ENCODE measurements at places on chromosomes 3 and 15.

DNA sequence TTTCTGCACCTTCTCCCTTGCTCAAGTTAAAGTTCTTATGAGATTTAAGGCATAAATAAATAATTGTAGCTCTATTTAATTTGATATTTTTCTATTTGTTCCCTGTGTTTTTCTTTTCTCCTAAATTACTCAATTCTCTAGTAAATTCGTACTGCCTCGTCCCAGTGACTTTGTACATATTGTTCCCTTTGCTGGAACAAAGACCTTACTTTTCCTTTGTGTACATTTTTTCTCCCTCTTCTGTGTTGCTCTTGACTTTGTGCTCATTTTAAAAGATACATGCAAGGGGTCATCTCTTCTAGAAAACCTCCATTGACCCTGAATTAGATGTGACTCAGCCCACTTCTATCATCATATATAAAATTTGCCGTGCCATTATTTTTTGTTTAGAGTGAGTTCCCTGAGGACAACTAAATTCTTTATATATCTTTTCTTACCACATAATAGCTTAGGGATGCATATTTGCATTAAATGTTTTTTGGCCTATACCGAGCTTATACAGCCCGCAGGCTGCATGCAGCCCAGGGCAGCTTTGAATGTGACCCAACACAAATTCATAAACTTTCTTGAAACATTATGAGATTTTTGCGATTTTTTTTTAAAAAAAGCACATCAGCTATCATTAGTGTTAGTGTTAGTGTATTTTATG, 29.6 kb downstream of the PPP4R2 start:
- no peak for DNase-seq

GRCh38 chr15:42608110-42608531, 32.7 kb downstream of the STARD9 start:
- DNase-seq = no peak

DNA sequence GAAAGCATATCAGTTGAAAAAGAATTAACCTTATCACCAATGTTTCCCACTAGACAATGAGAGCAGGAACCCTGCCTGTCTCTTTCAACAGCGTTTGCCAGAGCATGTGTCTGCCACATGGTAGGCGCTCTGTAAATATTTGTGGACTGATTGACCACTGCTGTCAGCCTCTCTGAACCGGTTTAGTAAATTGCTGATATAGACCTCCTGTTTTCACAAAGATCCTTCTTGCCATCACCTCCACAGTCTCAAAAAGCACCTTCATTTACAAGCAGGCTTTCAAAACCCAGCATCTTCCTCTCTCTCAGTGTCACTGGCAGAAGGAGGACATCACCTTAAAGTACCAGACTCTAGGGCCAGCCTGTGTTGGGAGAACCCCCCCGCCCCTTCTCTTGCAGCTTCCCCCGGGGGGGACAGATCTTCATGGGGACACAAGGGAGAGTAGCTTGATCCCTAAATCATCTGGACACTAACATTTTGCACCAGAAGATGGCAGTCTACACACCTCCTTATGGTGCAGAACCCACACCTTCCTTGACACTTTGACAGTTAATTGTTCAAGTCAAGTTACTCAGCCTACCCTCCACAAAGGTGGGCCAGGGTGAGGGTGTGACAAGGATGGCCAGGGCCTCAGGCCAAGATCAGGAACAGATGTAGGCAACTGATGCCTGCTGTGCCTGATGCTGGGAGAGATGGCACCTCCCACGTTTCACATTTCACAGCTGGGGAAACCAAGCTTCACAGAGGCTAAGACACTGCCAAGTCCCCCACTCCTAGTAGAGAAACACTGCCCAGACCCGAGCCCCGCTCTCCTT, 37.8 kb upstream of the USP3 start:
- DNase-seq = no peak

DNA sequence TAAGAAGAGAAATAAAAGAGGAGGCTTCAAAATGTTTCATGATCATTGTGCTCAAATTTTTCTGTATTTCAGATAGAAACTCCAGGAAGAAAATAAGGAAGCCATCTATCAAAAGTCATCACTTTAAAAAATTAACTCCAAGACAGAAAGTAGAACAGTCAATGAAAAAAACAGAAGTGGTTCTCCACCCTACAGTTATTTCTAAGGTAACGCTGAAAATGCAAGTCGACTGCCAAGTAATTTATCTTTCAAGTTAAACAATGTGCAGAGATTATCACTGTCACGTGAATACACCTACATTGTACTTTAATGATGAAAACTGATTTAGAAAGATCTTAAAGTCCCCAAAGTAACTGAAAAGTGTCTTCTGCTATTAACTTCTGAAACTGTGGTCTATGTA, 78.5 kb upstream of the SNRPA1 start:
- DNase-seq = no peak

DNA sequence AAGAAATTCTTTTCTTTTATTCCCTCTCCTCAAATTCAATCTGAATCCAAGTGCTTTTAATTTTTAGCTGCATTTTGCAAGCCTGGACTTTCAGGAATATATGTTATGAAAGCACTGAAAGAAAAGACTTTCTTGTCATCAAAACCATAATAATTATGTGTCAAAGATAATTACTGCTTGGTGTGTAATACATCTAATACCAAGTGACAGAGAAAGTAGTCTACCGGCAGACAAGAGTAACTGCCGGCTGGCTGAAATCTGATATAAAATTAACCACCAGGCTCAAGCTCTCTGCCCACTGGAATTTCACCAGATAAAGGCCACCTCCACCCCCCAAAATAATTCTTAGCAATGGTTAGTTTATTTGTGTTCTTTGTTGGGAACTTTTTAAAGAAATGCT, 220.9 kb upstream of the CDIN1 start:
- no peak for DNase-seq

- no peak for DNase-seq
Measured at GRCh38 chr15:70524470-70524869, 238.9 kb downstream of the UACA start.

DNA sequence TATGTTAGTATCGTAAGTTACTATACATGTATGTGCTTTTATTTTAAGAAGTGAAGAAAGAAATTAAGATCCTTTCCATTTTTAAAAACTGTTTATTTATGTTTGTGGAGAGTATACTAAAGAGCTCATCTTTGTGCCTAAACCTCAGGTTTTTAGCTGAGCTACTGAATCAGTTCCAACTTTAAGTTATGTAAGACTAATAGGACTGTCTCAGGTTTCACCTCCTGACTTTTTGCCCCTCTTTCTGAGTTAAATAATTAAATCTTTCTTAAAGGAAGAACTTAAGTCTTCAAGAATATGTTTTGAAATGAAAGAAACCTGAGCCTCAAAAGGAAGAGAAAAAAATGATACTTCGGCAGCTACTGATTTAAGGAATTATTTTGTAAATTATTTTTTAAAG, 2.6 kb downstream of the SLMAP start:
- DNase-seq = no peak
